ENCODE measurements at places on chromosomes 4 and X.

DNA sequence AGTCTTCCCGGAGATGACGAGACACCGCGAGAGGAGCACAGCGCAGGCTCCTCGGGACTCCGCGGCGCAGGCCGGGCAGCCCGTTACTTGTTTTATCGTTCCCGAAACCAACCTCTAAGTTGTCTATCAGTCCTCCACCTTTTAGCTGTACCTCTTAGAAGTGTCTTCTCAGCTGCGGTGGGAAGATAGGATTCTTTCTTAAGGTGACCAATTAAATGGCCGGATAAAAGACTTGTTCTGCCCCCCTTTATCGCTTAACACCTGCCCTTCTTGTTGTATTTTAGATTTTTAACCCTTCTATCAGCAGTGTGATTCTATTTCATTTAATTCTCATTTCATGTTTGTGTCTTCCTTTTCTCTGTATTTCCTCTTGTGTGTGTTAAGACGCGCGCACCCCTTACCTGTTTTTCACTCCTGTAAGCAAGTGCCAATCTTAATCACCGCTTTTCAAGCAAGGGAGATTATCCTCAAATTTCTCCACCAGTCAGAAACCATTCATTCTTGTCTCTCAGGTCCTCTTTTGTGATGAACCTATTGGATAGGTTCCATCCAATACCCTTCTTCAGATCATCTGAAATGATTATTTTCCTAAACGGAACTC, at the start of gene SLC9B2:
Gene SLC9B2, minus strand, starts transcription at position 15 of the 601 bp plus-strand sequence. CDS start 9,211 bp downstream, outside the sequence.
- DNase-seq: no peak

- DNase-seq: no peak
Measured at GRCh38 chrX:19350941-19351384, 7.2 kb downstream of the PDHA1 start.

- DNase-seq: no peak
Measured at GRCh38 chr4:137866671-137867070, 334.4 kb upstream of the PCDH18 start.

DNA sequence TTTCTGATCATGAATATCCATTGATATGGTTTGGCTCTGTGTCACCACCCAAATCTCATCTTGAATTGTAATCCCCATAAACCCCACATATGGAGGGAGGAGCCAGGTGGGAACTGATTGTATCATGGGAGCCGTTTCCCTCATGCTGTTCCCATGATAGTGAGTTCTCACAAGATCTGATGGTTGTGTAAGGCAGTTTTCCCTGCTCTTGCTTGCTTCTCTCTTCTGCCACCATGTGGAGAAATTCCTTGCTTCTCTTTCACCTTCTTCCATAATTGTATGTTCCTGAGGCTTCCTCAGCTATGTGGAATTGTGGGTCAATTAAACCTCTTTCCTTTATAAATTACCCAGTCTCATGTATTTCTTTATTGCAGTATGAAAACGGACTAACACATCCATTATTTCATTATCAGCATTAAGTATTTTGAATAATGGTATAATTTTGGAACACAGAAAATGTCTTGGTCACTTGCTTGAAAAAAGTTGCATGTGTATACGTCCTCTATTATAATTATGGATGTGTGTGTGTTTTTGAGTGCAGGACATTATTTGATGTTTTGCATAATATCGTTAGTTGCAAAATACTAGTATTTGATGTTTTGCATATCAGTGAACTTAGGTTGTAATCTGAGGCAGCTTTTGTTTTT, 334.6 kb downstream of the PCDH10 start:
- no peak for DNase-seq

DNA sequence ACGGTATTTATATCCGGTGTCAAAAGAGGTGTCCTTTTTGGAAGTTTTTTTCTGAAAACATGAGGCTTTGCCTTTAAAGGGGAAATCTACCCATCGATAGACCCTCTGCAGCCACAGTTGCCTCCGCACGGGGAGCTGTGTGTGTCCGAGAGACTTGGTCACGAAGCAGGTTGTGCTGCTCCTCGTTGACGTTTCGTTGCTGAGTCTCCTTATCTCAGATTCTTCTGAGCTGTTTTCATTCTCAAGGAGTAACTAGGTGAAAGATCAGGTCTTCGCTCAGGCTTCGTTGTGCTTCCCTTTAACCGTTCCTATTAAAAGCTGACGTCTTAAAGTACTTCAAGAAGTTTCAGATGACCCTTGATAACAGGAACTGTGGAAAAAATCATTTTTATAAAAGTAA, 23.8 kb downstream of the TRMT44 start:
- no peak for DNase-seq

DNA sequence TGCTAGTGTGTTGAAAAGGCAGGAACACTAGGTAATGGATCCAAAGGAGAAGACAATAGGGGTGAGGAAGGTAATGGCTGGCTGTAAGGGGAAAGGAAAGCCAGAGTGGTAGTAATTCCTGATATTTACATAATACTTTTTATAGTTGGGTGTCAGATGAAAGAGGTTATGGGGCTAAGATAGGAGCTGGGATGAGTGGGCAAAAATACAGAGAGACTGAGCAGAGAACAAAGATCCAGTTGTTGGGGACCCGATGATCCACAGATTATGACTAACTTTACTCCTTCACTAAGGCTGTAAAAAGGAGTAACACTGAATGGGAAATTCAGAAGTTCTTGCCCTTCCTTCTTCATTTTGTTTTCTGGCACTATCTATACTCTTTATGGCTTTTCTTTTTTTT, 138.2 kb downstream of the KLHL13 start:
- no peak for DNase-seq

DNA sequence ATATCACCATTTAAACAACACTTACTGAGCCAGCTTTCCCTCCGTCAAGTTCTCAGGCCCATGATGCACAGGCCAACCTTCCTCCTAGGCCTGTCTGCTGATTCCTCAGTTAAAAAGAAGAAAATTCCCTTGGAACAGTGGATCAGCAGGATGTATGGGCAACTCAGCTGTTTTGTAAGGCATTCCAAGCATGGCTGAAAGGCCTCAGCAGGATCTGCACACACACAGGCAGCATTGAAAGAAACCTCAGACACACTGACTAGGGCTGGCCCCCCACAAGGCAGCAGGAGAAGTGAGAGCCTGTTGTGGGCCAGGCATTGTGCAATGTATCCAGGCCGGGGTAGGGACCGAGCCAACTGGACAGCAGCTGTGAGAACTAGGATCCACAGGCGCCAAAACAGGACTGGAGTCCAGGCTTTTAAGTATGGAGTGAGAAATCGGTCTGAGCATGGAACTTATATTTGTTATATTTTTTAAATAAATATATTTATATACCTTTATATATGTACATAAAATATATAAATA, 171.4 kb downstream of the NWD2 start:
- DNase-seq: no peak

DNA sequence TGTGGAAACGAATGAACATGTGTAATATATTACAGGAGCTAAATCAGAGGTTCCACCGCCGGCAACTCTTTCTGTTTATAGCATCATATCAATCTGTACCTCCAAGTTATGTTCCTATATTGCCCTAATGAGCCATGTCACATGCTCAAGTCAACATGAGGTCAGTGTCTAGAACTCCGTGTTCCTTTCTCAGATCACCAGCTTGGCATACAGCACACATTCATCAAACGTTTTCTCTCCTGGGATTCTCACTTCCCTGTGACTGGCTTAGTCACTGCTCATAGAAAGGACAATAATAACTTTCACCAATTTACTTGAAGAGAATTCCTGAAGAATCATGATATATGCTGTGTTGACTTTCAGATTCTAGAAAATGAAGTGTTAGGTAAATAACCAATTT, 532.0 kb upstream of the SPANXN1 start:
- no peak for DNase-seq

GRCh38 chr4:38034986-38035882, 75.0 kb downstream of the PTTG2 start:
- no peak for DNase-seq

- DNase-seq: no peak
Measured at GRCh38 chr4:15766821-15767220, 11.3 kb upstream of the CD38 start.

DNA sequence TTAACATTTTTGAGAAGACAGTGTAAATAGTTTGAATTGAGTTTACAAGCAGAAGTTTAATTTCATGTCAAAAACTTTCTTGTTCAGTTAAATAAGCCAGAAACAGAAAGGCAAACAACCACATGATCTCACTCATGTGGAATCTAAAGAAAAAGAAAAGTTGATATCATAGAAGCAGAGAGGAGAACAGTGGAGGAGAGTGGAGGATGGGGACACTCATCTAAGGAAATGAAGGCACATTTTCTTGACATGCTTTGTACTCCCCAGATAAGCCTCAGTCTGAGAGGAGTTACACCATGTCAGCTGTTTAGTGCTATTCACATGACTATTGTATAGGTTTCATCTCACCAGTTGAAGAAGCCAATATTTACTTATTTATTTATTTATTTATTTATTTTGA, 13.5 kb downstream of the SNCA start:
- DNase-seq: no peak

GRCh38 chrX:43500246-43500645, 155.9 kb upstream of the MAOA start:
- DNase-seq: no peak

DNA sequence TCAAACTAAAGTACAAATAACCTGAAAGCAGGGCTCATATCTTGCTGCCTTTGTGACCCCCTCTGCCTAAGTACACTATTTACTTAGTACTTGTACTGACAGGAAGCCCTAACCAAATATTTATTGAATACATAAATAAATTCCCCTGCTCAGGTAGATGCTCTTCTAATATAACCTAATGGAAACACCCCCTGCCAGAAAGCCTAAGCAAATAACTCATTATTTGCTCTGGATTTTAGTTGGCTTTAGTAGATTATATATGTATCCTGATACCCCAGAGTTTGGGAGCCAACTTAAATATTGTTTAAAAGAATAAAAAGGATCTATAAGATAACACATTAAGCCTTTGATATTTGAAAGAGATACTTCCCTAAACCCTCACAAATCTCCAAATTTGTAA, 318.2 kb downstream of the PPP1R2C start:
- no peak for DNase-seq

- DNase-seq: no peak
Measured at GRCh38 chr4:6217716-6218381, 17.5 kb upstream of the JAKMIP1 start.

DNA sequence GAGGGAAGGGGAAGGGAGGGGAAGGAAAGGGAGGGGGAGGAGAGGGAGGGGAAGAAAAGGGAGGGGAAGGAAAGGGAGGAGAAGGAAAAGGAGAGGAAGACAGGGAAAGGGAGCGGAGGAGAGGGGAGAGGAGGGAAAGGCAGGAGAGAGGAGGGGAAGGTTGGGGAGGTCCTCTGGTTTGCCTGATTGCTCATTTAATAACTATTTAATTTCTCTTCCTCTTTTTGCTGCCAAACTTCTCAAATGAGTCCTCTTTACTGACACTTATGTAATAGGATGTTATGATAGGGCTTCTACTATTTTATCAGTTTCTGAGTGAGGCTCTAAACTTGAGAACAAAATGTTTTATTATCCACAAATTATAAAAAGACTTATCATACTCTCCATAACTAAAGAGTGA, 35.4 kb upstream of the PPA2 start:
- DNase-seq: no peak

DNA sequence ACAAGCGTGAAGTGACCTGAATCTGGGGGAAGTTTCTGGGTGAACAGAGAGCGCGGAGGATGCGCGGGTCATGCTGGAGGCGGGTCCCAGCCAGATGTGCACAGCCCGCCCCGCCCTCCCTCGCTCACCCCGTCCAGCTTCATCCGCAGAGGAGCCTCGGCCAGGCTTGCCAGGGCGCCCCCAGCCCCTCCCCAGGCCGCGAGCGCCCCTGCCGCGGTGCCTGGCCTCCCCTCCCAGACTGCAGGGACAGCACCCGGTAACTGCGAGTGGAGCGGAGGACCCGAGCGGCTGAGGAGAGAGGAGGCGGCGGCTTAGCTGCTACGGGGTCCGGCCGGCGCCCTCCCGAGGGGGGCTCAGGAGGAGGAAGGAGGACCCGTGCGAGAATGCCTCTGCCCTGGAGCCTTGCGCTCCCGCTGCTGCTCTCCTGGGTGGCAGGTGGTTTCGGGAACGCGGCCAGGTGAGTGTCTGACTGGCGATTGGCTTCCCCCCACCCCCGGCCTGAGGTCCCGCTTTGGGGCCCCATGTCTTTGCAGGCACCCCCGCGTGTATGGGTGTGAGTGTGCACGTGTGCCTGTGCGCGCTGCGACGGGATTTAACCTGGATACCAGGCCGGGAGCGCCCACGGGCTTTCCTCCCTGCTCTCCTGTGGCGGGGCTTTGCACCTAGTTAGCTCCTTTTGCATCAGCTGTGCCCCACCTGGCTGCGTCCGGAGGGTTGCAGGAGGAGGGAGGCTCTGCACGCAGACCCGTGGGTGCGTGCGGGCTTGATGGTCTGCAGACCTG, at the start of gene EGFL6:
Gene EGFL6, plus strand, starts transcription at position 123 of the 782 bp plus-strand sequence. Its CDS starts 261 bp downstream, at position 384.
- DNase-seq: no peak

- no peak for DNase-seq
Measured at GRCh38 chr4:109969087-109969486, 56.4 kb downstream of the EGF start.

DNA sequence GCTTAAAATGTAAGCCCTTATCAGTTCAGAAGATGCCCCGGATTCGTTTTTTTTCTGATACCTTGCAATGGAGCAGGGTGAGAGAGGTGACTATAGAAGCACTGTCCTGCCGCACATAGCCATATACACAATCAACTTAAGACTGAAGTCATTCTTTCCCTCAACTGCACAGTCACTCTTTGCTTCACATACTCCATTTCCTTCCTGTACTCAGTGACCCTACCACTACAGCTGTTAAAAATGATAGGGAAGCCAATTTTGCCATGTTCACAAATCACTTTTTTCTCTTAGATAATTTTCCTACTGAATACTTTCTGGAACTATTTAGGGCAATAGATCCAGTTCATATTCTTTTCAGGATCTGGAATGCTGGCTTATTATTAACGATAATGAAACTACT, 300.0 kb downstream of the ANK2 start:
- DNase-seq: no peak

GRCh38 chr4:83283181-83283580, 1.4 kb downstream of the COQ2 start:
- no peak for DNase-seq

DNA sequence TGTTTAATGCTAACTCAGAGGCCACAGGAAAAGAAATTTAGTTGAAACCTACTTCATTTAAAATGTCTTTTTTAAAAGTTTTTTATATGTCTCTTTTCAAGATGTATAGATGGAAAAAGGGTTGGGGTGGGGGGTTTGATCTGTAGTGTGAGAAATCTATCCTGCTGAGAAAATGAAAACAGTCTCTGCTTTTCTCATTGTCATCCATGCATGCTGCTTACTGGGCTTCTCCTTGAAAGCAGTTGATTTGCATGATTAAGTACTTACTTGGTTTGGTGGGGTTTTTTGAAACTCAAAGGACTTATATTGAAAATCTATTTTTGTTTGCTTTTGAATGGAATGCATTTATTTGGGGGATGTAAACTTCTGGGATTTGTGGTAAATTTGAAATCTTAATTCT, 313.6 kb upstream of the DKK2 start:
- DNase-seq: no peak

DNA sequence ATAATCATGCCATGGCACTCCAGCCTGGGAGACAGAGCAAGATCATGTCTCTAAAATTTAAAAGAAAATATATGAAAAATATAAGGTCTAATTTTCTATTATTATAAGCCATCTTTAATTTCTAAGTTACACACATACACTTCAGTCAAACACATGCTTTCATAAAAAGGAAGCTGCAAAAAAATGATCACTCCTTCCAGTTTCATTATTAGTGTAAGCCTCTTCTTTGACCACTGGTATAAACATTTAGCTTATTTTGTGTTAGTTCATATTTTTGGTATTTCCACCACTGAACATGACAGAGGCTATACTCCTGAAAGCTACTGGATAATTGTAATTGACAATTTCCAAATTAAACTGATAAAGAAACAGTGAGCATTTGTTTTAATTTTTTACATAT, 163.3 kb upstream of the USP38 start:
- no peak for DNase-seq

- DNase-seq: no peak
Measured at GRCh38 chr4:184819786-184820185, 6.0 kb downstream of the ACSL1 start.

All from stimulated activated CD8-positive, alpha-beta memory T cell treated with anti-CD3 and anti-CD28 coated beads, Interleukin-15, amount 100 ng/mL, for 1 hour (primary cell).